Non-pigmented ciliary epithelial cell (primary cell): ENCODE measurements at places on chromosomes 12 and 14.
A peak's percentile ranks its signal among the peaks of the same experiment; 100 is the strongest.

DNA sequence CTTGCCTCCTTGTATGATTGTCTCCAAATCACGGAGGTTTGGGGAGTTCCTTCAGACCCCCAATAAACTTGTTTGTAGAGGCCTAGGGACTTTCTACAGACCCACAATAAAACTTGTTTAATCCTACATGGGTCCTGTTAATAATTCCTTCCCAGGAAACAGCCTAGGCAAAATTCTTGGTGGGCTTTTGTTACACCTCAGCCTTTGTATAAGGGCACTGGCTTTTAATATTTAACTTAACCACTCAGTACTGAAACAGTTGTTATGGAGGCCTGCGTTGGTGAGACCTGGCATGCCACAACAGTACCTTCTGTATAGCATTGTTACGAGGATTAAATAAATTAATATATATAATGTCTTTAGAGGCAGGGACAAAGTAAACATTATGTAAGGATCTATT, 32.7 kb upstream of the FAR2 start:
- no peak for DNase-seq

DNA sequence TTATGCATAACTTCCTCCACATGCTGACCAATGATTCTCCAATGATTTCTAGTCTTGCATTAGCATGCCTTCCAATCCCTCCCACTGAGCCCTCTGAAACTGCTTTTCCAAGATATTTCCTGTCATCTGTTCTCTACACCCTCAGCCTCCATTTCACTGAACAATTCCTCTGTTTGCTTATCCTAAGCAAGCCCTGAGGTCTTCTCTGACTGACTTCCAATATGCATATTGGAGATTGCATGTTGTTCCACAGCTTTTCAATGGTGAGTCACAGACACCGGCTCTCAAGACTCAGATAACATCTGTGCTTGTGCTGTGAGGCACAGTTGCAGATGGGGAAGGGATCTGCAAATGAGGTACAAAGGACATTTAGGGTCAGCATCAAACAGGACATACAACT, 141.0 kb downstream of the SLC16A7 start:
- peak; percentile 83 for DNase-seq

DNA sequence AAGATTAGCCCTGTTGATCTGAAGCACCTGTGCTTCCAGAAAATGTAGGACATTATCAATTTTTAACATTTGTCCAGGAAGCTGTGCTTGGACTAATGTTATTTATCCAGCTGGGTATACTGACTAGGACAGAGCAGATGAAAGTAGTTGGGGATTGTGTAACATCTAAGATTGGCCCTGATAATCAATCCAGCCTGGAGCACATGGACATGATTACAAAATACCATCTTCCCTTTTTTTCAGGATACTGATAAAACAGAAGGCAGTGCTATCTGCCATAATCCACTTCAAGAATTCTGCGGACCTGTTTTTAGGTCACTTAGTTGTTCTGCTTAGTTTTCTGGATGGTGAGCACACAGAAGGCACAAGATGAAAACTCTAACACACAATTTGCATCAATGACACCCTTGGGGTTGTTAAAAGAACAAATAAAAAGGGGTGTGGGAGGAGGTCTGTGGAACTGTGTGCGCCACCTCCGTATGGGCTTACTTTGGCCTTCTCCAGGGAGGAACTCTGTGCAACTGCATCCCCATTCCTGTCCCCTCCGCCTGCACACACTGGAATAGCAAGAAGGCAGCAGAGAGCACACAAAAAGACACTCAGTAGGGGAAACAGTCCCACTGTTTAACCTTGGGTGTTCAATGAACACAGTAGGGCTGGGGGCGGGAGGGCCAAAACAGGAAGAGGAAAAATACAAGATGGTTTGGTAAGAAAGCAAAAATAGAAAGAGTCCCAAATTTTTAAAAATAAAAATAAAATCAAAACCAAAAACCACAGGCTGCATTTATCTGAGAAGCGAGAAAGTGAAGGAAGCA, 31.1 kb upstream of the DUSP6 start:
- DNase-seq, result no peak

DNA sequence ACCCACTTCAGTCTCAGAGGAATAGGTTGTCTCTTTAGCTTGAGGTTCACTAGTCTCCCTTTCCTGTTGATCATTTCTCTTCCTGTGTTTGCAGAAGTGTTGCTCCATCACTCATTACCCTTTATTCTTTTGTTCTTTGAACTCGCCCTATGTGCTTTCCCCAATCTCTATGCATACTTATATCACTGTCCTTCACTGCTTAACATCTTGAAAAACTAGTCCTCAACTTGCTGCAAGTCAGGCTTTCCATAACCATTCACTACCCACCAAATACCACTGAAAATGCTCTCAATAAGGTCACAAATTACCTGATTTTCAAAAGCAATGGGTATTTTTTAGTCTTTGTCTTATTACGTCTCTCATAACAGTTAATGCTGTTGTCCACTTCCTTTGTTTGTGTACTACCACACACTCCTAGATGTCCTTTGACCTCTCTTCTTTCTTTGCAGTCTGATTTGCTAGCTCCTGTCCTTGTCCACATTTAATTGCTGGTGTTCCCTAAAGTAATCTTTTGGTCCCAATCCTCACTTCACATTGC, 80.8 kb downstream of the RIC8B start:
- DNase-seq, result no peak

- DNase-seq, result no peak
Measured at GRCh38 chr14:97978341-97978740, 1181.2 kb downstream of the VRK1 start.

DNA sequence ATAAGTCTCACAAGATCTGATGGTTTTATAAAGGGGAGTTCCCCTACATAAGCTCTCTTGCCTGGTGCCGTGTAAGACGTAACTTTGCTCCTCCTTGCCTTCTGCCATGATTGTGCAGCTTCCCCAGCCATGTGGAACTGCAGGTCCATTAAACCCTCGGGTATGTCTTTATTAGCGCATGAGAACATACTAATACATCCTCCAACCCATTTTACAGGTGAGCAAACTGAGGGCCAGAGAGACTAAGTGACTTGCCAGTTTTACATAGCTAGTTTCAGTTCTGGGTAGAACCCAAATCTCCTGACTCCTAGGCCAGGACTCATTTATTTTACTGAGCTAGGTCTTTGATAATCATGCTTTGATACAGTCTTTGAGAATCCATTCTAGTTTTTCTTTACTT, 406.9 kb downstream of the RAD51B start:
- no peak for DNase-seq

GRCh38 chr12:64747695-64748094, 11.5 kb downstream of the GNS start:
- DNase-seq, result no peak

DNA sequence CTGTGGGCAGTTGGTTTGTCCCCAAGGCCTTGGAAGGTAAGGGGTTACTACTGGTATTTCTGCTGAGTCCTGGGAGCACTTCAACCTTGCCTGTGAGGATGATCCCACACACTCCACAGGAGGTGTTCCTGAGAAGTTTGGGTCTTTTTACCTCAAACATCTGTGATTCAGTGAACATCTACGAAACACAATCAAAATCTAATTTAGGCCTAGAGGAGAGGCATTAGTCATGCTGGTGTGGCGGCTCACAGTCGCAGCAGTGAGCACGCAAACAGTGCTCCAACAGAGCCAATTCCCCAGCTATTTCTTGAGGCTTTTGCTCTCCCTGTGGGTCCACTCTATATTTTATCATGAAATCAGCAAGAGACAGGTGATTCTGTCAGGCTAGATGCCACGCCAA, 107.6 kb downstream of the APAF1 start:
- DNase-seq, result no peak

- no peak for DNase-seq
Measured at GRCh38 chr14:87940382-87940781, 52.6 kb downstream of the GALC start.

DNA sequence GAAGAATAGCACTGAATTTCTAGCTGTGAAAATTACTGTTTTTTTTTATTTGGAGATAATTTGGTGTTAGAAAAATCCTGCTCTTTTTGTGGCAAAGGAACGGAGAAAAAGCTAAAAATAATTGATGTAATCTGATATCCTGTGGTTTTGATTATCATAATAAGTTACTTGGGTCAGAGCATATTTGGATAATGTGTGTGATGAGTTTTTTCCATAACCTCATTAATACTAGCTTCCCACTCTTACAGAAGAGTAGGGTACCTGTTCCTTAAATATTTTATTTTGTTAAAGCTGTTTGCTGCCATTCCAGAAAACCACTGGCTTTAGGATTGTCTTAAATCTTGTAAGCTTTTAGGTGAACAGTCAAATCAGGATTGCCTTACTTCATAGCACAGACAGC, 4.7 kb downstream of the PSMC6 start:
- DNase-seq, result no peak
